ENCODE measurements at places on chromosomes 1 and 21.

DNA sequence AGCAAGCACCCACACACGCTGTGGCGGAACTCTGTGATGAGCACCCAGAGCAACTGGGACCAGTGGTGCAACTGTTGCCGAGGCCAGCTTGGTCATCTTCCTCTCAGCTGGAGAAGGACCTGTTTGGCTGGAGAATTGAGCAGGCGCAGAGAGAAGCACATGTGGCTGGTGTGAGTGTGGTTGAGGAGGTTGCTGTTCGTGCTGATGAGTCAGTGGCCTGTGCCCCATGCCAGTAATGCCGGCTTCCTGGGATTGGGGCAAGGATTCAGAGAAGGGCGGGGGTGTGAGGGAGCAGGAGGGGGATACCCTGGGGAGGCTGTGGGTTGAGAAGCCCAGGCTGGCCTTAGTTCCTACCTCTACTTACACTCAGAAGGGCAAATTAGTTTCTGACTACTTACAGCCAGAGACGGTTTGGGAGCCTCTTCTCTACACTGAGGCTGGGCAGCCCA lies 57.5 kb upstream of the EPS8L3 start:
- DNase-seq: no peak

DNA sequence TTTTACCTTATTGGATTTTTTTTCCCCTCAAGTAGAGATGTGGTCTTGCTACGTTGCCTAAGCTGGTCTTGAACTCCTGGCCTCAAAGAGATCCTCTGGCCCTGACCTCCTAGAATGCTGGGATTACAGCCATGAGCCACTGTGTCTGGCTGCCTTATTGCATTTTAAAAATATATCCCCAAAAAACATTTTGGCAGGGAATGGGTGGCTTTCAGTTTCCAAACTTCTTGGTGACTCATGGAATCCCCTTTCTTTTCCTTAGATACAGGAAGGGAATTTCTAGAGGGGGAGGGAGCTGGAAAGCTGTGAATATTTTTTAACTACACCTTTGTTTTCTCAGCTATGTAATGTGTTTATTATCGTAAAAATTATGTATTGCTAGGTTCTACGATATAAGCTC lies 73.3 kb downstream of the SNRPE start:
- no peak for DNase-seq

- no peak for DNase-seq
Observed at GRCh38 chr1:5265438-5266075, 611.1 kb downstream of the AJAP1 start.

- DNase-seq: no peak
Observed at GRCh38 chr21:32599526-32599925, 12.7 kb downstream of the CFAP298 start.

DNA sequence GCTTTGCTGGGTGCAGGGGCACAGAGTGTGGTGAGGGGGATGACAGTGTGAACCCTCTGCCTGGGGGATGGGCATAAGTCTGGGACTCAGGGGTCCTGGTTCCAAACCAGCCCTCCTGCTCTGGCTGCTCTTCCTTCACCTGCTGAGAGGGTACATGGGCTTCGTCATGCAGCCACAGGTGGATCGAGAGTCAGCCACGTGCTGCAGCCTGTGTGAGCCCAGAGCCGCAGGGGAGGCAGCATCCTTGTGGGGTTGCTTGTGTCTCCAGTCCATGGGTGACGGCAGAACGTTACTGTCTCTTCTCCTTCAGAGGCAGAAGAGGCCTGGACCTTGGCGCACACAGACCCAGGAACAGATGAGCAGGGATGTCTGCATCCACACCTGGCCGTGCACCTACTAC lies 12.1 kb downstream of the SNAP47 start:
- no peak for DNase-seq

- DNase-seq: no peak
Observed at GRCh38 chr1:26384076-26384475, 11.5 kb upstream of the ZNF683 start.

DNA sequence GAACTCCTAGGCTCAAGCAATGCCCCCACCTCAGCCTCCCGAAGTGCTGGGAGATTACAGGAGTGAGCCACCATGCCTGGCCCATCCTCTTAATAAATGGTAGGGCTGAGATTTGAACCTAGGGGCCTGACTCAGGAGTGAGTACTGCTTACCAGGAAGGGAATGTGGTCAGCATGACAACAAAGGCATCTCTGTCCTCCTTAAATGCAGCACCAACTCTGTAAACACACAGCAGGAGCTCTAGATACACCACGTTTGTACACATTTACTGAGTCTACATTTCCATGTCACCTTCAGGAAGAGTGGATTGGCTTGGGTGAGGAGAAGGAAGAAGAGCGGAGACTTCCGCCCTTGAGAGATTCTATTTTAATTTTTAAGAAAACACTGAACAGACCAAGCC lies 38.5 kb downstream of the HIVEP3 start:
- no peak for DNase-seq

DNA sequence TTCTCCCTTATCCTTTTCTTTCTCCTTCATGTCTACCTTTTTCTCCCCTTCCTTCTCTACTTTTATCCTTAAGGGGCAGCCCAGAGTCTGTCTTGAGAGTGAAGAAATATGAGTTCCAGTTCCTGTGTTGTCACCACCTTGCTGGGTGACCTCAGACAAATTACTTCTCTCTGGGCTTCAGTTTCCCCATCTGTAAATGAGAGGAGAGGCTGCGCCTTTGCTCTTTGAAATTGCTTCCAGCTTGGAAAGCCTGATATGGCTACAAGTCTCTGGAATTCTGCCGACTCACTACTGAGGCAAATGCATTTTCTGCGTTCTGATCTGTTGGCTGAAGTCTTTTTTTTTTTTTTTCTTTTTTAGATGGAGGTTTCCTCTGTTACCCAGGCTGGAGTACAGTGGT lies 119.2 kb downstream of the SYF2 start:
- DNase-seq: no peak

GRCh38 chr1:23960291-23961020 lies 828 bp downstream of the PNRC2 start:
- DNase-seq: no peak

- DNase-seq: no peak
Observed at GRCh38 chr21:15626031-15626430, 103.8 kb upstream of the USP25 start.

DNA sequence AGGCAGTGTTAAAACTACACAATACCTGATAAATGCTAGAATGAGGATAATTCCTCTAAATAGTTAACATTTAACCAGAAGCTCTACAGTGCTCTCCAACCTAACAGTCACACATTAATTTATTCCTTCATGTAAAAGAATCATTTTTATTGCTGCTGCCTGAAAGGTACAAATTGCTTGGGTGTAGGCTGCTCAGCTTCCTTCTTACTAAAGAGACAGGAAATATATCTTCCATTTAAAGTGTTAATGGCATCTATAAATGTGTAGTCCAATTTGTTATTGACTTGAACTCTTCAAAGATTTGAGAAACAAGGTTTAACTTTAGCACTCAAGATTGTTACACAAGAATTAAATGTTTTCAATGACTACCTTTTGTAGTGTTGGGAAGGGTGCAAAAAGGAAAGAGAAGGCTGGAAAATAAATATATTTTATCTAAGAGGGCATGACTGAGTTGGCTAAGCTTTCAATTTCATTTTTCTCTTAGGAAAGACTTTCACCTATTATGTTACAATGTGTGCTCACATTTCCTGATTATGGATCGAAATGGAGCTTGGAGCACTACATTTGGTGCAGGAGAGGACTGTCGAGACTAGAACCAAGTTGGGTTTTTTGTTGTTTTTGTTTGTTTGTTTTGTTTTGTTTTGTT lies 105.5 kb upstream of the CACYBP start:
- DNase-seq: no peak

- no peak for DNase-seq
Observed at GRCh38 chr1:224736619-224737352, 120.7 kb downstream of the CNIH3 start.

GRCh38 chr1:36092166-36092797 lies 3.6 kb downstream of the ADPRS start:
- no peak for DNase-seq

- DNase-seq: no peak
Observed at GRCh38 chr1:110684491-110684890, 9.8 kb upstream of the KCNA3 start.

DNA sequence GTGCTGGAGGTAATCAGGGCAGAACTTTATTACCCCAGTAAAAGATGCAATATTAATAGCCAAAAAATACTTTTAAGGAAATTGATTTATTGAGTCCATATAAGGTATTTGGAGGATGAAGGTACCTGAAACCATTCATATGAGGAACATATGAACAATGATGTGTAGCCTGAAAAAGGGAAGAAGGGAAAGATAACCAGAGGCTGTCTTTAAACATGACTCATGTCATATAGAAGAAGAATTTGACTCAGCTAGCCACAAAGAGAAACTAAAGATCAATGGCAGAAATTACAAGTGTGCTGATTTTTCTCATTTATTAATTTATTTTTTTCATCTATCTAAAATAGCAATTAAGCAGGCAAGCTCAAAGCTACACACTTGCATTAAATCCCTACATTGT lies 136.2 kb upstream of the DUSP10 start:
- no peak for DNase-seq

DNA sequence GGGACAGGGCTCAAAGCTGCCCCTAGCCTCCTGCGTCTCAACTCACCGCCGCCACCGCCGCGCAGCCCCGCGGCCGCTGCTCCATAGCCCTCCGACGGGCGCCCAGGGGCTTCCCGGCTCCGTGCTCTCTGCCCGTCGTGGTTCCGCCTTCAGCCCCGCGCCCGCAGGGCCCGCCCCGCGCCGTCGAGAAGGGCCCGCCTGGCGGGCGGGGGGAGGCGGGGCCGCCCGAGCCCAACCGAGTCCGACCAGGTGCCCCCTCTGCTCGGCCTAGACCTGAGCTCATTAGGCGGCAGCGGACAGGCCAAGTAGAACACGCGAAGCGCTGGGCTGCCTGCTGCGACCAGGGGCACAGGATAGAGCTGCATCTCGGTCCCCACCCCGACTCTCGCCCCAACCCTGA lies at the start of gene TNFRSF25:
TSS of gene TNFRSF25 (minus strand) at position 151 of the 400 bp plus-strand sequence. CDS start at position 85, 66 bp downstream.
- DNase-seq: peak; percentile 76
